ENCODE measurements at places on chromosomes 3 and 15.

DNA sequence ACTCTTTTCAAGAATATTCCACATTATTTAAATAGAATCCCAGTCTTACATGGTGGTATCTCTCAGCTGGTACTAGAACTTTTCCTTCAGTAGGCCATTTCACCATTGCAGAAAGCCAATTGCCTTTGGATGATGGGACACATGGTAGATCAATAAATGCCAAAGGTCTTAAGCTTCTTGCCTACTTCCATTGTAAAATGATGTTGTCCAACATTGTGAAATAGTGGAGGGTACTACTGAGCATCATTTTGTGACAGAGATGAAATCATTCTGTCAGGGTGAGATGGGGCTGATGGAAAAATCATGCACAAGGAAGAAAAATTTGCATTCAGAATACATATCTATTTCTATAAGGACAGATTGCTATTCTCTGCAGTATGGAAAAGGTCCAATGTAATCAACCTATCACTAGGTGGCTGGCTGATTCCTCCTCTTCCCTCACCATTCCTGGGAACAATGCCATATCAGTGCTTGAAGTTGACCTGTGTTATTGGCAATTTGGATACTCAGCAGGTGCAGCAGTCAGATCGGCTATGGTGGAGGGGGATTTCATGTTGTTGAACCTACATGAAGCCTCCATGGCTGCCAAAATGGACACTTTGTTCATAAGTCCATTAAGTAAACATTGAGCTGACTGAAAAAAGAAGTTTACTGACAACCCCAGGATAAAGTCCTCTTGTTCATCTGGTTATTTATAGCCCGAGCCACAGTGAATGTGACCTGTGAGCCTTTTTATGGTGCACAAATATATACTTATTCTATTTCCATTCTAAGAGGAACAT, 596.9 kb upstream of the ARPP21 start:
- DNase-seq = no peak

- DNase-seq = no peak
Measured at GRCh38 chr3:47047069-47047468, 67.6 kb downstream of the NBEAL2 start.

GRCh38 chr3:133868758-133869475, 26.8 kb downstream of the RAB6B start:
- no peak for DNase-seq

- no peak for DNase-seq
Measured at GRCh38 chr15:60895986-60896385, 333.1 kb downstream of the RORA start.

All from occipital lobe (tissue), 3 donors.